ENCODE measurements at places on chromosomes 16 and 17.
A peak's percentile ranks its signal among the peaks of the same experiment; 100 is the strongest.

DNA sequence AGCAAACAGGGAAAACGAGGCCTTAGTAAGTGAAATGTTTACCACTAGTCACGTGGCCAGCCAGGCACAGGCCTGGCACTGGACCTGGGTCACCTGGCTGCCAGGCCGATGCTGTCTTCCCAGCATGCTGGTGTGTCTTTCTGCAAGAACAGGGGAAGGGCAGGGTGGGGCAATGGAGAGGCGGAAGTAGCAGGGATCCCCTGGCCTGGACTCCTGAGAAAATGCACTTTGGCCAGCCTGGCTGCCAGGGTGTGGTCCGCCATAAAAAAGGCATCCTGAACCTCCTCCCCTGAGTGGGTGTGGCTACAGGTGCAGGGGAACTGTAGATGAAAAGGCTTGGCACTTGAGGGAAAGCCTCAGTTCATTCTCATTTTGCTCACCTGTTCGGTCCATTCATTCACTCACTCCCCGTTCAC, 1.0 kb upstream of the ANKRD40CL start:
- DNase-seq, result peak; percentile 98

DNA sequence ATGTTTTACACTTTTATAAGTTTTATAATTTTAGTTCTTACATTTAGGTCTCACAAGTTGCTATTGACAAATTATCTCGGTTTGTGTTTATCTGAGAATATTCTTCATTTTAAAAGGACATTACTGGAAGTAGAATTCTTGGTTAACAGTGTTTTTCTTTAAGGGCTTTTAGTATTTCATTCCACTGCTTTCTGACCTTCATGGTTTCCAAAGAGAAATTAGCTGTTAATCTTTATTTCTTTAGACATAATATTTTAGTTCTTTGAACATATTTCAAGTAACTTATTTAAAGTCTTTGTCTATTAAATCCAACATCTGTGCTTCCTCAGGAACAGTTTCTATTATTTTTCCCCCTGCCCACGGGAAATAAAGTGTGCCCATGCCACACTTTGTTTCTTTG, 240.1 kb upstream of the AXIN2 start:
- no peak for DNase-seq

GRCh38 chr16:79871906-79872305, 271.4 kb upstream of the MAF start:
- DNase-seq, result no peak

- peak; percentile 79 for DNase-seq
Measured at GRCh38 chr17:59829217-59830006, 63.3 kb downstream of the TUBD1 start.

GRCh38 chr17:68346448-68346847, 55.2 kb downstream of the ARSG start:
- peak; percentile 28 for DNase-seq

GRCh38 chr16:53804467-53804866, 100.5 kb downstream of the FTO start:
- no peak for DNase-seq

- DNase-seq, result peak; percentile 24
Measured at GRCh38 chr17:51371732-51372151, 111.4 kb downstream of the UTP18 start.

- DNase-seq, result peak; percentile 94
Measured at GRCh38 chr16:66935314-66936011, at the start of gene CES2. Gene CES2 (plus strand): TSS chr16:66935516. CDS start chr16:66935636, 120 bp downstream.
